Suprapubic skin (tissue), 4 donors: ENCODE measurements at places on chromosomes 12 and 14.

- no peak for DNase-seq
Observed at GRCh38 chr14:79407572-79407971, 803.7 kb downstream of the DIO2 start.

DNA sequence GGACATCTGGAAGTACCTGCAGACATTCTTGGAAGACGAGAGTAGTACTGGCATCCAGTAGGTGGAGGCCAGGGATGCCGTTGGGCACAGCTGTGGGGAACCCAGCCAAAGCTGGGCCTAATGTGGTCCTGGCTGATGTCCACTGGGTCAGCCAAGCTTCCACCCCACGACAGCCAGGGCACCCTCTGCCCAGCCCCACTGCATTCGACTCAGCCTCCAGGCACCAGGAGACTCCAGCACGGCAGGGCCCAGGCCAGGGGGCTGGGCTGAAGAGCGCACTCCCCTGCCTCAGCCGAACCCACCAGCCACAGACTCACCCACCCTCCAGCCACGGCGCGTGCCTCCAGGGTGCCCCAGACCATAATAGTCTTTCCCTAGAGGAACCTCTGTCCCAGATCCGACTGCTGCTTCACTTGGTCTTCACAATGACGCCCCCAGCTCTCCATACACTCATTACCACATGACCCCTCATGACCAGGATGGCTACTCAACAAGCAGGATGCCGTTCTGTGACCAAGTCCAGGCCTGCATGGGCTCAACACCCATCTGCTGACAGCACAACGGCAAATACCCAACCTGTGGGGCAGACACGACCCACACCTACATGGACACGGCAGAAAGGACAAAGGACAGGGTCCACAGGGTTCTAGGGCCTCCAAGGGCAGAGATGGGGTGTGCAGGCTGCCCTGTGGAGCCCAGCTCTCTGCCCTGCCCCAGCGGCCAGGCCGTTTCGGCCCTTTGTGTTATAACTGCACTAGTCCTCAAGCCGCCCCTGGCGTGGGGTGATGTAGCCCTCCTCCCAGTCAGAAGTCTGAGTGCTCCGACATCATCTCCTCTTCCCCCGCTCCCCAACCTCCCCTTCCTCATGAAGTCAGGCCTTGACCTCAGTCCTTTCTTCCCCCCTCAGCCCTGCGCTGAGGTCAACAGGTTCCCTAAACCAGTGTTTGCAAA, 22.8 kb downstream of the ITPK1 start:
- DNase-seq: no peak

DNA sequence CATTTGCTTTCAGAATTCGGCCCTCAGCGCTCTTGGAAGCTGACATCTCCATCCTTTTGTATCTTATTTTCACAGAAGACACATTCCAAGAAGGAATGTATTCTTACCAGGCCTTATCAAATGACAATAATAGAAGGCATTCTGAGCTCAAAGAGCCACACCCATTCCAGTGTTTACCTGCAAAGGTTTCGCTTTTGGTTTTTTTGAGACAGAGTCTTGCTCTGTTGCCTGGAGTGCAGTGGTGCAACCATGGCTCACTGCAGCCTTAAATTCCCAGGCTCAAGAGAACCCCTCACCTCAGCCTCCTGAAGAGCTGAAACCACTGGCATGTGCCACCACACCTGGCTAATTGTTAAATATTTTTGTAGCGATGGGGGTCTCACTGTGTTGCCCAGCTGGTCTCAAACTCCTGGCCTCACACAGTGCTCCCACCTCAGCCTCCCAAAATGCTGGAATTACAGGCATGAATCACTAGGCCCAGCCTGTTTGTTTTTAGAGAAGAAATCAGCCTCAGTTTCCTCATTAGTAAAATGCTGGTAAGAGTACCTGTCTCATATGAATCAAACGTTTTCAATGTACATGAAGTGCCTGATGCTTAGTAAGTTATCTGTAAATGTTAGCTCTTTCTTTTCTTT, 69.2 kb downstream of the SLC6A12 start:
- DNase-seq: no peak

DNA sequence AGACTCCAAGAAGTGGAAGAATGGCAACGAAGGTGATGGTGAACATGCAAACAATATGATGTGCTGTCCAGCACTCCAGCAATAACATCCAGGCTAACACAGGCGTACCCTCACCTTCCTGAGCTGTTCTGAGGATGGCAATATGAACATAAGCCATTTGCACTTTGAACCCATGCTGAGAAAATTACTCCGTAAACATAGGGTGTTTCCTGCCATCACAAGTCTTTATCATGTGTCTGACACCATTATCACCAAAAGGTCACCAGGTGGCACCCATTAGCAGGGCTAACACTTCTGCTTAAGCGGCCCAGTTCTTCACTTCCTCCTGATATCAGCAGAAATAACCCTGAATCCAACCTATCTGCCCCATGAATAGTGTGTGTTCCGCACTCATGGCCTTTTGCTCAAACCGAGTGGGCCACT, 482.8 kb downstream of the MED13L start:
- no peak for DNase-seq

- DNase-seq: no peak
Observed at GRCh38 chr12:27865421-27865820, 85.4 kb upstream of the MANSC4 start.

DNA sequence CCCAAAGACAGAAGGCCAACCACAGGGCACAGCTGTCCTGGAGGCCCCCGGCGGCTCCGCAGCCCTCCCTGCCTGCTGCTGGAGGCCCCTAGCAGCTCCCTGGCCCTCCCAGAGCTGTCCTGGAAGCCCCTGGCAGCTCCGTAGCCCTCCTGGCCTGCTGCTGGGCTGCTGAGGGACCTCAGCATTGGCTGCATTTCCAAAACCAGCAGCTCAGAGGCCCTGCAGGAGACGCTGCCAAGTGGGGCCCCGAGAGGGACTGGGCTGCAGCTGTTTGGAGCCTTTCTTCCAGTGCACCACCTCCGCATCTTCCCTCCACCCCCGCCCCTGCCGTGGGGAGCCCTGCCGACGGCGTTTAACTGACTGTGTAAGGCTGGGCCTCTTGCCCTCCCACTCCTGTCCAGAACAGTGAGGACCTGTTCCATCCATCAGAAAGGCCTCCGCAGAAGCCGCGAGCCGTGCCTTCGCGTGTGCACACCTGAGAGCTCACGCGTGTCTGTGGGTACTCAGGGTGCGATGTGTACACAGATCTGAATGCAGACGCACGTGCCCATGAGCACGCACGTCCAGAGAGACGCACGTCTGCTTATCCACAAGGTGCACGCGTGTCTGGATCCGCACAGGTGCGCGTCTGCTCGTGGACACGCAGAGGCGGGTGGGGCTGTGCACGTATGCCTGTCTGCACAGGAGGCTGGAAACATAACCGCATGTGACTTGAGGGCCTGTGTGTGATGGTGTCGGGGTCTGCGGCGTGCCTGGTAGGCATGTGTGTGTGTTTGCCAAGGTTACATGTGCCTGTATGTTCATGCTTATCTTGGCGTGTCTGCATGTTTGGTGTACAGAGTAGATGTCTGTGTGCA, 57.0 kb upstream of the FBRSL1 start:
- DNase-seq: no peak

- DNase-seq: no peak
Observed at GRCh38 chr12:125356111-125356510, 290.9 kb downstream of the AACS start.

DNA sequence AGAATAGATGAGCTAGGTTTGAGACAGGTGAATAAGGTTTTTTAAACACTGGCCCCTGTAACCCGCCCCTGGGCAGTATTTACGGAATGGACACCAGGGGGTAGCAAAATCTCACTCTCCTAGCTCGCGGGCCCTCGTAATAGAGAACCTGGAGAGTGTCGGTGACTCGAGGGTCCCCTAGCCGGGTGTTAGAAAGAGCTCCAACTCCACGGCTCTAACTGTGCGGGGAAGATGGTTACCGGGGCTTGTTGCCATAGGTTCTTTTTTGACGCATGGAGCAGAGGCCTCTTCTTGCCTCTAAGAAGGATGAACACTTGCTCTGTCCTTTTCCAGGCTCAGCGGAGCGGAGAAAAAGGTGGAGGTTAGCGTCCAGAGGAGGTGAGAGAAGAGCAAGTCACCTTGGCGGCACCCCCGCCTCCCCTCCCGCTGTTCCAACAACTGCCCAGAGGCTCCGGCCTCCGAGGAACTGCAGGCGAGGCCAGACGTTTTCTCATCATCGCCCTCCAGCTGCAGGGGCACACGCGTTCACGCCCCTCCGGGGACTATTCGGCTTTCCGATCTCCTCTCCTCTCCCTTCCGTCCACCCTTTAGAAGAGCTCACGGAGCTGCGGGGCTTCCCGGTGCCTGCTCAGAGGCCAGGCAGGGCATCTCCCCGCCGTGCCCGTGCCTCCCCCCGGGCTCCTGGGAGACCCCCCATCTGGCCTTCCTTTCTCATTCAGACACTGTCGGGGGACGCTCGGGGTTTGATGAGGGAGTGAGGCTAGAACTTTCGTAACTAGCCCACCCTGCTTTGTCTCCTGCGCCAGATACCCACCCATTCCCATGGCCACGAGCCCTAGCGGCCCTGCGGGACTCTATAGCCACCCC, 1.4 kb upstream of the ARHGEF40 start:
- no peak for DNase-seq

GRCh38 chr12:11769723-11770514, 120.4 kb downstream of the ETV6 start:
- DNase-seq: no peak

GRCh38 chr14:84579292-84579691, 950.7 kb upstream of the FLRT2 start:
- no peak for DNase-seq

DNA sequence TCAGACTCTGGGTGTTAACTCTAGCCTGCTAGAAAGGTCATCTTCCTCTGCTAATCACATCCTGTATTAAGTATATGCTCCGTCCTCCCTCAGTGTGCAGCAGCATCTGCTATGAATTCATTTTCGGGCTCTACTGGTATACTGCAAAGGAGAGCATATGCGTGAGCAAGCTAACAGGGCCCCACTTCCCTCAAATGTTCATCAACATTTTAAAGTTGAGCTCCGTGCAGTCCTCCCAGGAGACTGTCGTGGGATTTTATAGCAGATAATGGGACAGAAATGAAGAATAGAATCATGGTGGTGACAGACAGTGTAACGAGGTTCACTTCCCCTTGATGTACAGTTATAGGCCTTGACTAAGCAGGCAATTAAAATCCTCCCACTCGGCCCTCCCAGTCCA, 131.7 kb downstream of the PLXNC1 start:
- DNase-seq: no peak

DNA sequence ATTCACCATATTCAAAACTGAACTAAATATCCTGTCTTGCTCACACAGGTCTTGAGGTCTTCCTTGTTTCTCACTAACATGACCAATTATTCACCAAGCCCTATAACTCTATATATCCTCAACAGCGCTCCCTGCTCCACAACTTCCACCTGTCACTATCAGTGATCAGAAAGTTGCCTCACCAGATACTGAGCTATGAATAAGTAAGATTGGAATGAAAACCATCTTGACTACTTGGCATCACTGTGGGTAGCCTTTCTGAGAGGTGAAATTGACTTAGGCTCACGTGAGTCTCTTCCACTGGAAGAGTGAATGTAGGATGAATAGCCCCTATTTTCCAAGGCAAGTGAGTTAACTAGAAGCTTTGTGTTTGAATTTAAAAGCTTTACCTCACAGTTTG, 167.1 kb downstream of the PIK3C2G start:
- DNase-seq: no peak

DNA sequence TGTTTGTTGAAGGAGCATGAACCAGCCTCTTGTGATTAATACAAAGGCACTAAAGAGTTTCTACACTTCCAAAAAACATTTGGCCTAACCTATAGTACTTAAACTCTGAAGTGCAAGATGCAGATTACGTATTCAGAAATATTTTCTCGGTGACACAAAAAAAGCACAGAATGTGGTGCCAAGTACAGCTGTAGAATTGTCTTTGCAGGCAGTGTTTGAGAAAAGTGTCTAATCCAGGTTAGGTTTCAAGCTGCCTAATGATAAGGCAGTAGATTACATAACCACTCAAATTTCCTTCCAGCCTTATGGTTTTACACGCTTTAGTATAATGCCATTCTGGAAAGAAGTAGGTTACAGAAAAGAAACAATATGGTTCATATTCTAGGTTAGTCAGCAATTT, 205.2 kb downstream of the KLHL28 start:
- DNase-seq: no peak

- DNase-seq: no peak
Observed at GRCh38 chr12:3199551-3200031, 122.4 kb downstream of the TSPAN9 start.

DNA sequence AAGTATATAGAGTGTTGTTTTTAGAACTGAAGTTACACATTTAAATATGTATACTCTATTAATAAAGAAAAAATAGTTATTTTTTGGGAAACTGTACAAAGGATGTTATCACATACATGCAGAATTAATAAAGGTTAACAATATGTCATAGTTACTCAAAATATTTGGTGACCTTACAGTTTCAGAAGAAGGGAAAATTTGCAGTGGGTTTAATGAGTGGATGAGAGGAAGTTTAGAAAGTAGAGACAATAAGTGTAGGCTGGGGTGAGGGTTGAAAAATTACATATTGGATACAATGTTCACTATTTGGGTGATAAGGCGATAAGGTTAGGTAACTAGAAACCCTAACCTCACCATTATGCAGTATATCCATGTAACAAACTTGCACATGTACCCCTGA, 13.5 kb downstream of the WNK1 start:
- no peak for DNase-seq

- no peak for DNase-seq
Observed at GRCh38 chr14:53999061-53999488, 42.5 kb upstream of the BMP4 start.

- no peak for DNase-seq
Observed at GRCh38 chr12:104737791-104738301, 220.2 kb downstream of the SLC41A2 start.

GRCh38 chr14:105859717-105860614, 333.6 kb downstream of the TMEM121 start:
- peak; percentile 59 for DNase-seq

DNA sequence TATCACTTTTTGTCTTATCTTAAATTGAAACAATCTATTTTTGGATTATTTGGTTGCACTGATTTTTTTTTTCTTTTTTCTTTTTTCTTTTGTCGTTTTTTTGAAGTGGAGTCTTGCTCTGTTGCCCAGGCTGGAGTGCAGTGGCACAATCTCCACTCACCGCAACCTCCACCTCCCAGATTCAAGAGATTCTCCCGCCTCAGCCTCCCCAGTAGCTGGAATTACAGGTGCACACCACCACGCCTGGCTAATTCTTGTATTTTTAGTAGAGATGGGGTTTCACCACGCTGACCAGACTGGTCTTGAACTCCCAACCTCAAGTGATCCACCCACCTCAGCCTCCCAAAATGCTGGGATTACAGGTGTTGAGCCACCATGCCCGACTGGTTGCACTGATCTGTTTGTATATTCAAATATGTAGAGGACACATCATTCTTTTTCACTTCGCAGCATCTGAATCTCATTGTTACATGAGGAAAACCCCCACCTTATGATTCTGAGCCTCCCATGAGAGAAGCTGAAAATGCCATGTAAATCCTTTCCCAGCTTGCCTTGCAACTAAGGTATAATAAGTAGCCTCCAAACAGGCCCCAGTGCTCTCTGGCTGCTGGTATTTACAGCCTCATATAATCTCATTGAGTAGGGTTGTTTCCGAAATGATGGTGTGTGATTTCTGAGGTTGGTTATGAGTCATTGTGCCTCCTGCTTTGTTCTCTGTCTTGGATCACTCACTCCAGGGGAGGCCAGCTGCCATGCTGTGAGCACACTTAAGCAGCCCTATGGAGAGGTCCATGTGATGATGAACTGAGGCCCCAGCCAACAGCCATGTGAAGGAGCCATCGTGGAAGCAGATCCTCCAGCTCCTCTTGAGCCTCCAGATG, 5.2 kb upstream of the HSP90B1 start:
- no peak for DNase-seq

GRCh38 chr12:64452559-64453329, 824 bp downstream of the TBK1 start:
- no peak for DNase-seq
